Ammon's horn (tissue), 1 donor: ENCODE measurements at places on chromosomes 7 and 10.

GRCh38 chr7:95871075-95871848, 98.9 kb downstream of the DYNC1I1 start:
- DNase-seq, result peak; percentile 73

GRCh38 chr7:13201628-13202027, 514.2 kb downstream of the ARL4A start:
- DNase-seq, result no peak

DNA sequence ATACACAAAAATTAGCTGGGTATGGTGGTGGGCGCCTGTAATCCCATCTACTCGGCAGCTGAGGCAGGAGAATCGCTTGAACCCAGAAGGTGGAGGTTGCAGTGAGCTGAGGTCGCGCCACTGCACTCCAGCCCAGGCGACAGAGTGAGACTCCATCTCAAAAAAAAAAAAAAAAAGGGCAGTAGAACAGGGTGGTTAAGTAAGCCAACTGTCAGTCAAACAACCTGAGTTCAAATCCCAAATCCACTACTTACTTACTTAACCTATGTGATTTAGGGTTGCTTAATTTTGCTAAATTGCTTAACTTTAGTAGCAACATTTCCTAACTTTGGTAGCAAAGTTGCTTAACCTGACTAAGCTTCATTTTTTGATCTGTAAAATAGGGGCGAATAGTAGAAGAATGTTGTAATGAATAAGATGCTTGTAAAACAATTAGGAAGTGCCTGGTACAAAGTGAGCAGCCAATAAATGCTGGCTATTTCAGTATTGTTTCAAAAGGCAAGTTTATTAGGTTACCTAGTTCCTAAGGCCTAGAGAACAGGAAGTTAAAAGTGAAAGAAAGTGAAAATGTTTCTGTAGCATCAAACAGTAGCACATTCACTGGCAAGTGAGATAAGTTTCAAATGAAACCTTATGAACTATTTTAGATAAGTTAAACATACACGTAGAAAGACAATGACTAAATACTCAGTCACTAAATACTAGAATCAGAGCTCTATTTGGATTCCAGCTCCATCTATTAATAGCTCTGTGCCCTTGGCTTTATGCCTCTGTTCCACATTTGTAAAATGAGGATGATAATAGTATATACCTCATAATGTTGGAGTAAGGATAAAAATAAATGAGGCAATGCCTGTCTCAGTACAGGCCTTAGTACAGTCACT, 64.3 kb downstream of the HOXA1 start:
- no peak for DNase-seq

- no peak for DNase-seq
Measured at GRCh38 chr7:521221-522070, 1.8 kb upstream of the PDGFA start.

GRCh38 chr7:84191261-84191660, 3.3 kb downstream of the SEMA3A start:
- DNase-seq, result no peak

- DNase-seq, result no peak
Measured at GRCh38 chr7:44538093-44538797, 2.9 kb downstream of the NPC1L1 start.

GRCh38 chr7:41378156-41378555, 324.7 kb downstream of the INHBA start:
- no peak for DNase-seq

DNA sequence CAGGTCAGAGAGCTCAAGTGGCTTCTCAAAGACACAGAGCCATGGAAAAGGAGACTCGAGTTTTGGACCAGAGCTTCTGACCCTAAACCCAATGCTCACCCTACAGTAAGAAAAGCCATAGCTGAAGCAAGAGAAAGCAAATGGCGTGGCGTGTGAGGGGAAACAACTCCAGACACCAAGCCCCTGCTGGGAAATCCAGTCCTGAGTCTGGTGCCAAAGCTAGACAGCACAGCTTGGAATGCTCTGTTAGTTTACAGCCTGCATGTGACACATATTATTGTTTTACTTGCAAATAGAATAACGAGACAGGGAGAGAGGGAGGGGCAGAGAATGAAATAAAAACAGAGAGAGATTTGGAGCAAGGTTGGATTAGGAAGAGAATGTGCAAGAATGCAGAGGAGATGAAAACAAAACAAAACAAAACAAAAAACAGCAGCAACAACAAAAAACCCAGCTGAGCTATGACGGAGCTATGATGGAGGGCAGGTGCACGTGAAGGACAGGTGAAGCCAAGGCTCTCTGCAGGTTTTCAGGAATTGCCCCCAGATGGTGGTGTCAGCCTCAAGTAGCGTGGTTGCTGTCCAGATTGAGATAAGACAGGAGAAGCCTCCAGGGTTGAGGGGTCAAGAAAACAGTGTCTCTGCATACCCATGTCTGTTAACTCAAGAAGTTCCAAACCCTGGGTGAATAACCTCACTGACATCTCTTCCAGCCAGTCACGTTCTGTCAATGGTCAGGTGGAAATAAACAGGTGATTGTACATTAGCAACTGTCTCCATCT, 69.7 kb upstream of the LRRC18 start:
- DNase-seq, result no peak

GRCh38 chr10:6218692-6219493, 16.2 kb downstream of the PFKFB3 start:
- DNase-seq, result no peak

DNA sequence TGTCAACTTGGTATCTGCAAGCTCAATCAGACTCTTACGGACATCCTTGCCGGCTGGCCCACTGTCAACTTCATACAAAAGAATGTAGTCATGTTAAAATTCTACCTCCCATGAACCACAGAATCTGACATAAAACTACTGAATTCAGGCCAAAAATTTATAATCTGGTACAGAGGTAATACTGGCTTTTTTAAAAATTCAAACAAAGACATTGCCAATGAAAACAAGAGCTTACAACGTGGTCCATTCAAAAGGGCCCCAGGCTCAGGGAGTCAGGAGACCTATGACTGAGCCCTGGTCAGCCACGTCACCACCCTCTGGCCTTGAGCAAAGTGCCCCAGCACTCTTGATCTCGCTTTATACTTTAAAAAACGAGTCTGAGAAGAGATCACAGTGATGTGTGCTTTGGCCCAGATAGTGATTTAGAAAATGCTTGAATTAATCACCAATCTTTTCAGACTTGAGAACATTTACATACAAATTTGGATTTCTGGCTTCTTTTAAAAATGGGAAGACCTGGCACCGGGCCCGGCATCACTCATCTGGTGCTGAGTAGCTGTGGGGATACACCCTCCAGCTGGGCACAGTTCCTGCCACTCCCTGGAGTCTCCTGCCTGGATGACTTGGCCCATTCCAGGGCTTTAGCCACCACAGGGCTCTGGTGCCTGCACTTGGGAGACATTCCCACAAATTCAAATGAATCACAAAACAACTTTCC, 94.1 kb downstream of the PIP4K2A start:
- peak; percentile 57 for DNase-seq

DNA sequence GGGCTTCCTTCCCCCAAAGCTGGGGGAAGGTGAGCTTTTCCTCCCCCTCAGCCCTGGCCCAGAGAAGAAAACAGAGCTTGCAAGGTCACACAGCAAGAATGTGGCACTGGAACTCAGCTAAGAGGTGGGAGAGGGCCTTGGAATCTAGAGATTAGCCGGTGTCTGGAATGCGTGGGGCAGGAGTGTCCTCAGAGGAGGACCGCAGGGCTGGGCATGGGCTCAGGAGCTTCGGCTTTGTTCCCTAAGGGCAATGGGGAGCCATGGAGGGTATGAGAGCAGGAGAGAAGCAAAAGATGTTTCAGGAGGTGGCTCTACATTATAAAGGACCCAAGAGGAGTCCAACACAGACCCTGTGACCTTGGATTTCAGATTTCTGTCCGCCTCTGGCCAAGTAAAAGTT, 127.2 kb upstream of the TNRC18 start:
- no peak for DNase-seq

DNA sequence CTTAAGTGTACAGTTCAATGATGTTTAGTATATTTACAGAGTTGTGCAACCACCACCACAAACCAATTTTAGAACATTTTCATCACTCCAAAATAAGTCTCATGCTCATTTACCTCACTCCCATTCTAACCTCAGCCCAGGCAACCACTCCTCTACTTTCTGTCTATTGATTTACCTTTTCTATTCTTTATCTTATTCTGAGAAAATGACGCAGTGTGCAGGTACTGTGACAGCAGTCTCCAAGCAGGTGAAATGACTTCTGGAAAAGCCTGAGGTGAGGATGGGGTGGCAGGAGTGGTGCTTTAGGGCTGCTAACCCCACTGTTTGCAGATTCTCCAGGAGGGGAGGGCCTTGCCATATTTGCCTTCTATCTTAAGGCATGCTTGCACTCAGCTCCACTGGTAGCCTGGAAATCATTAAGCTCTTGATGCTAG, 39.5 kb downstream of the GARS1 start:
- no peak for DNase-seq

DNA sequence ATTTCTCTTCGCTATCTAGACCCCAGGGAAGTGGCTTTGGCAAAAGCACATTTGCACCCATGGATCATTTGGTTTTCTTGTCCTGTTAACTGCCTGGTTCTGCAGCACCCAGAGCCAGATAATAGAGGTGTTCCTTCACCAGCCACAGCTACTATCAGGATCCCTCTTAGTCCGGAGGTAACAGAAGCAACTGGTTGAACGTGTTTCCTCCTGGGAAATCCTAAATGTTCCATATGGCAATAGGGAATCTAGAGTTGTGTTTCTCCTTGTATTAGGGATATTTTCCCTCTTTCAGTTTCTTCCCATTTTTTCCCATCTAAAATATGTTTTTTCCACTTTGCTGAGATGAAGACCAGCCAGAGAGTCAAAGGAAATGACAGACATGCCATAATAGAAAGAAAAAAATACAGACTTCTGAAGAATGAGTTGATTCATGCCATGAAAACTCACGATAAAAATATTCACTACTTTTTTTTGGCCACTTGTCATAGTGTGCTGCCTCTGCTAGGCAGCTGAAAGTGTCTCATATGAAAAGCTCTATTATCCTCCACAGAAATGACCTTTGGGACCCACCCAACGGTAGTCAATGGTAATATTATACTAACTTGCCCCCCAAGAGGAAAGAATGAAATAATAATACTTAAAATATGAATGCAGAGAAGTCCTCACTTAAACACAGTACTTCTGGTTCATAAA, 472.8 kb downstream of the KCNMA1 start:
- DNase-seq, result no peak

- DNase-seq, result no peak
Measured at GRCh38 chr7:73628504-73628903, 4.2 kb upstream of the MLXIPL start.

DNA sequence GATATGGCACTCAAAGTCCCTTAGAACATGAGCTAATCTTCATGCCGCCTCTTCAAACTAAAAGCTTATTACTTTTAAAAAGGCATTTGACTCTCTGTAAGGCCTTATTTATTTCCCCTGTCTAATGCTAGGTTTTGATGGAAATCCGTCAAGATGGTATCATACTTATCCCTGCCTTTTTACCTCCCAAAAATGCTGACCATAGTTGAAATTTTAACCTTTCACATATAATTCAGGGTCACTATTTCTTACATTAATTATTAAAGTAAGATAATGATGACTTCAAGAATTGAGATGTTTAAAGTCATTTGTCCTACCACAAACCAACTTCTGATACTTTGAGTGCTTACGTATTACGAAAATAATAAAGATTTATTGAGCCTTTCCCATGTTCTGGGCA, 12.3 kb upstream of the OSBPL3 start:
- DNase-seq, result no peak

DNA sequence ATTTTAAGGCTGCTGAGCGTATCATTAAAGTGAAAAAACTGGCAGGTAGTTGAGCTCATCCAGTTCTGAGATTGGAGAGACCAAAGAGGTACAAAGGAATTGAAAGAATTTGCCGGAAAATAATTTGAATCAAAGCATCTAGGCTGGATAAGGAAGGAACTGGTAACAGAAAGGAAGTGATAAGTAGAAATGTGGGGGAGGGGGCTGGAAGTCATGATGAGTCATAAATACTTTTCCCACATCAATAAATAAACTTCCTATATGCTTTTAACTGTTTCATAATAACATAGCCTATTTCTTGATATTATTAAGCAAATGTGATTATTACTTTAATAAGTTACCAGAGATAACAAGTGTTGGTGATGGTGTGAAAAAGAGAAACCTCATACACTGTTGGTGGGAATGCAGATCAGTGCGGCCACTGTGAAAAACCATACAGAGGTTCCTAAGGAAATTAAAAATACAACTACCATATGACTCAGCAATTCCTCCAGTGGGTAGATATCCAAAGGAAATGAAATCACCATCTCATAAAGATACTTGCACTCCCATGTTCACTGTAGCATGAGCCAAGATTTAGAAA, 27.0 kb downstream of the ZNF438 start:
- no peak for DNase-seq

DNA sequence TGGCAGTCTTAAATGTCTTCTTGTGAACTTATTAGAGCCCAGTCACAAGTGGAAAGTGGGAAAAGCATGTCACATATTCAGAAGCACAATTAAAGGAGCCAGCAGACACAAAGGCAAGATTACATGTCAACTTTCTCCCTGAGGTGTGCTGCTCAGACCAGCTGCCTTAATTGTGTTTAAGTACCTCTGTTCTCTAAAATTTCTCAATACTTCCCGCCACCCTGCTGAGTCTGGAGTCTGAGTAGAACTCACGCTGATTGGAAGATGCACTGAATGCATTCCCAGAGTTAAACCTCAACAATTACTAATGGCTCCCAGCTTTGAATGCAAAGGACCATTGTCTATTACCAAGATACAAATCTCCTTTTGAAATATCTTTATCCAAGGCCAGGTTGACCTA, 166.4 kb upstream of the COBL start:
- DNase-seq, result no peak

DNA sequence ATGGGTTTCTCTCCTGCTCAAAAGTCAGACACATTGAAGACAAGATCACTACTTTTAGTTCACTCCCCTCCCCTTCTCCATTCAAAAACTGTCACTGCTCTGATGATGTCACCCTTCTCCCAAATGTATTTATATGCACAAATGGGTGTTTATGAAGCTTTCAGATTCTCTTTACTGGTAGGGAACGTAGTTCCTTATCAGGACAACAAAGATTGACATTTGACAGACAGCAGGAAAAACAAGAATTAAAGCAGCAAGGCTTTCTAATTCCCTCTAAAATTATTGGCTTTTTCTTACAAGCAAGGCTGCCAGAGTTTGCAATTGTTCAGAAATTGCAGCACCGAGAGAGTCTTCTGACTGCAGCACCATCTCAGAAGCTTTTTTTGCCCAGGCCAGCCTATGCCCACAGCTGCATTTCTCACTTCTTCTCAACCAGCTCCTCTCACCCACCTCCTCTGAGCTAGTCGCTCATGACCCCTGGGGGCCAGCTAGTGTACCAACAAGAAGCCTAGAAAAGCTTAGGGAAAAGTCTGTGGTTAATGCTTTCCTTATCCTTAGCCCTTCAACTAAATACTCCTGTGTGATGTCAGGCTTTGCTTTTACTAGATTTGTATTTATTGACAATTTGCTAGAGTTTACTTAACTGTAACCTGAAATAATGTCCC, 265.1 kb downstream of the HTR7 start:
- peak; percentile 59 for DNase-seq

DNA sequence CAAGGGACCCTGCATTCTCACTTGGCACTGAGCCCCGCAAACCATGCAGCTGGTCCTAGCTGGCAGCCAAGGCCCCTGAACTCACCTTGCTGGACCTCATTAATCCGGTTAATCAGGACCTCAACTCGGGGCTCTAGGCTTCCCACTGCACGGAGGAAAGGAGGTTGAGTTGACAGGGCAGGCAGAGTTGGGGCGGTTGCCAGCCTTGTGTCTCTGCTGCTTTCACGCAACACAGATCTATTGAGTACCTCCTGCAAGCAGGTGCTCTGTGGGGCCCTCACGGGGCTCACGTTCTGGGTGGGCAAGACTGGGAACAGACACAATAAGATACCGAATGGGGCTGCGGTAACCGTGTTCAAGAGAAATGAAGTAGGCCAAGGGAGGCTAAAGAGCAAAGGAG, 6.2 kb downstream of the SYCE1 start:
- no peak for DNase-seq
